ENCODE measurements at places on chromosomes 1 and 21.

DNA sequence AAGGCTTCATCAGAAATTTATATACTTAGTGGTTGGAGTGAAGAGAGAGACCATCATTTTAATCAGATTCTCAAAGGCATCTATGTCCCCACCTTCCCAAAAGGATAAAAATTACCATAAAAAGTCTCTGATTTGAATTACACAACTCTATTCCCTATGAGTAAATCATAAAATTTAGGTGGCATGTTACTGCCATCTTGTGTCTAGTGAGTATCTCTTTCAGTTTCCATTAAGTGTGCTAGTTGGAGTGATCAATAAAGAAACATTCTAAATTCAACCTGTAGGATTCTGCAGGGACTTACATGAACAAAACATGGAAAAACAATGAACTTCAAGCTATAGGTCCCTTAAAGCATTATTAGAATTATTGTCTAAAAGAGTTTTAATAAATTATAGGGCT, 655.4 kb downstream of the LTN1 start:
- DNase-seq = no peak

- DNase-seq = no peak
Measured at GRCh38 chr1:7389906-7390603, 381.0 kb upstream of the VAMP3 start.

- no peak for DNase-seq
Measured at GRCh38 chr1:66267201-66267940, 266.6 kb upstream of the SGIP1 start.

GRCh38 chr1:180765151-180765550, 133.3 kb downstream of the XPR1 start:
- DNase-seq = no peak

DNA sequence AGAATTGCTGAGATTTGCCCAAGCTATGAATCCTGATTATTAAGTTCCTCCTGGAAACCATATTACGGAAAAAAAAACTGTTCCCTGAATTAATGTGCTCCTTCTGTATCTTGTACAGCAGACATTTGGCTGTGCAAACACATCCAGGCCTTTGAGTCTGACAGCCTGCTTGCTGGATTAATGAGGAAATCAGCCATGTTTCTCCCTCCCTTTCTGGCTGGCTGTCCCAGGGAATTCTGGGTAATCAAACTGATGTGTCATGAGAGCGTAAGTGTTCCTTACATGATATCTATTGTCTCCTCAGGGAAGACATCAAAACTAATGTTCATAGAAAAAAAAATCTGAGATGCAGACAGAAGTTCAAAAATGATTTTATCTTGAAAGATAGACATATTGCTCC, 18.8 kb downstream of the PGBD5 start:
- DNase-seq = no peak

DNA sequence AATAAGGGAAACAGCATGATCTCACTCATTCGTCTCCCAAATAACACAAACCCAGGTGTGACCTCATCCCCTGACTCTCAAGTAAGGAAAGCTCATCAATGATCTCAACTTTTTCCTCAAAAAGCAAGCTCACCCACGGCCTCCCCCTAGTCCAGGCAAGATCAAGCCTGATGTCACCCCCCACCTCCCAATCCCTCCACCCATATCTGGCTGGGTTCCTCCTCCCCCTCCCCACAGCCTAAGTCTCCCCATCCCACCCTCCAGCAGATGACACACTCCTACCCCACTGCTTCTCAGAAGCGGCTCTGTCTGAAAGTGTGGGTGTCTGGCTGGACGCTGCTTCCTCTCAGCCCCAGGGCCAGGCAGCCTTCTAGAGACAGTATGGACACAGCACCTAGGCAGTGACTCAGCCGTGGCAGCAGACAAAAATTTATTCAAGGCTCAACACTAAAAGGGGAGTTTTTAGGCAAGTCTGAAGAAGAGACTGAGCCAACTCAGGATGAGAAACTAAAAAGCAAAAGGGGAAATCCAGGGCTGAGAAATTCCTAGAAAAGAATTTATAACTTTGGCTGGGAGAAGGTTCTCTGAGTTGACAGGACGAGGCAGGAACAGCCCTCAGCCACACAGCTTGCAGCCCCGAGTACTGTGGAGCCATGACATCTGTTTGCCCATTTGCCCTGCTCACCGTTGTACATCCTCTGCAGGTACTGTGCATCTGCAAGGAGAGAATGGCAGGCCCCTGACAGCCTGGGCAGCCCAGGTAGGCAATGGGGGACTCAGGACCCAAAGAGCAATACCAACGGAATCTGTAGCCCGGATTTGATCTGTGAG, 81.6 kb upstream of the LRRC8D start:
- no peak for DNase-seq

DNA sequence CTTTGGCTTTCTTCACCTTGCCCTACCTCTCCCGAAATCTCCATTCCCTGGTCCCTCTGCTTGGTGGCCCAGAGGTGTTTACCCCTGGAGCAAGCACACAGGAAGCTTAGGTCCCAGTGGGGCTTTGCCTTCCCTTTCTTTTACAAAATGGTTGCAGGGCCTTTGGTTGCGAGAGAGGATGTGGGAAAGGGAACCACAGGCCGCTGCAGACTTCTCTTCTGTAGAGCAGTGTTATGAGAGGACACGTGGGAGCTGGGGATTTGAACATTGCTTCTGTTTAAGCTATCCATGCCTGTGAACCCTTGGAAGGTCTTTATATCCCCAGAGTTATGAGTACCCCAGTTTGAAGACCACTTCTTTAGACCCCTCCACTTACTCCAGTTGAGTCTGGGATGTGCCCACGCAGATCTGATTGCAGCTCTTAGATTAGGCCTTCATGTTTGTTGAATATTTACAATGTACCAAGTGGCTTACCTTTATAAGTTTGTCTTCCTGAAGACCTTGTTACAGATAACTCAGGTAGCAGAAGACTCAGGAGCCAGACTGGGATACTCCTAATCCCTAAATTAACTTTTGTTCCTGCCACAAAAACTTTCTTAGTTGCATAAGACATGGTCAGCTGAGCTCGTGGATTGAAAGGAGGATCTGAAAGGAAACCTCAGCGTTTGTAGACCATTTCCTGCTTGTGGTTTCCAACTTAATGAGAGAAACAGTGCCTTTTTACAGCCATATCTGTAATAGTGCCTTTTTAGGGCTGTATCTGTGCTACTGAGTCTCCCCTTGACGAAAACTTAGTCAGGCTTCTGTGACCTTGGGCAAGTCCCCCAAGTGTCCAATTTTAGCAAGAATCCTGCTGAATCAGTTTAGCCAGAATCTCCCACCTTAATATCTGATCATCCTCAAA, 21.9 kb upstream of the IVNS1ABP start:
- no peak for DNase-seq

Measured in 8988T (cell line).